ENCODE measurements at places on chromosomes 7 and 10.

GRCh38 chr7:12493863-12494686 is 76.4 kb upstream of the SCIN start:
- DNase-seq: no peak

DNA sequence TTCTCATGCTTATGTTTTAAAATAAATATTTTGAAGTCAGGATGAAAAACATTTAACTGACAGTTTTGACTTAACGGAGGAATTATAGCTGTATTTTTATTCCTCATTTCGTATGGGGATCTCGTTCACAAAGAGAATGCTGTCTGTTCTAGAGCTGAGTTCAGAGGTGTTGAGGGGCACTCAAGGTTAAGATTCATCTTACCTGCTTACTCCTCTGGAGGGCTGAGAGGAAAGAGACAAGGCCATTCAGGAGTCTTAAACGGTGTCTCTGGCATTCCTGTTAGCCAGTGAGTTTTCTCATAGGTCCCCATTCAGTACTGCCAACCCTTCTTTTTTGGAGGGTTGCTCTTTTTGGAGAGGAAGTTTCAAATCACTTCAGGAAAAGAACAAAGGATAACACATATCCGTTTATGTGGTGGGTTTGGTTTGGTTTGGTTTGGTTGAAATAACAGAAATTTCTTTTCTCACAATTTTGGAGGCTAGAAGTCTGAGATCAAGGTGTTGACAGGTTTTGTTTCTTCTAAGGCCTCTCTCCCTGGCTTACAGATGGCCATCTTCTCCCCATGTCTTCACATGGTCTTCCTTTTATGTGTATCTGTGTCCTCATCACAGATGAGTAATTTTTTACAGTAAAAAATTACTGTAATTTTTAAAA is 23.1 kb downstream of the CALHM2 start:
- DNase-seq: no peak

- DNase-seq: no peak
These were observed at the start of gene HIP1 for GRCh38 chr7:75738604-75738974. TSS of gene HIP1 (minus strand) at chr7:75738941. CDS start at chr7:75738920, 21 bp downstream.

GRCh38 chr10:68155615-68156210 is 46.4 kb downstream of the MYPN start:
- DNase-seq: no peak

- no peak for DNase-seq
These were observed 34.4 kb downstream of the ZNF783 start for GRCh38 chr7:149296368-149296767.

- DNase-seq: no peak
These were observed 117.9 kb upstream of the TMEM168 start for GRCh38 chr7:112908086-112908485.

DNA sequence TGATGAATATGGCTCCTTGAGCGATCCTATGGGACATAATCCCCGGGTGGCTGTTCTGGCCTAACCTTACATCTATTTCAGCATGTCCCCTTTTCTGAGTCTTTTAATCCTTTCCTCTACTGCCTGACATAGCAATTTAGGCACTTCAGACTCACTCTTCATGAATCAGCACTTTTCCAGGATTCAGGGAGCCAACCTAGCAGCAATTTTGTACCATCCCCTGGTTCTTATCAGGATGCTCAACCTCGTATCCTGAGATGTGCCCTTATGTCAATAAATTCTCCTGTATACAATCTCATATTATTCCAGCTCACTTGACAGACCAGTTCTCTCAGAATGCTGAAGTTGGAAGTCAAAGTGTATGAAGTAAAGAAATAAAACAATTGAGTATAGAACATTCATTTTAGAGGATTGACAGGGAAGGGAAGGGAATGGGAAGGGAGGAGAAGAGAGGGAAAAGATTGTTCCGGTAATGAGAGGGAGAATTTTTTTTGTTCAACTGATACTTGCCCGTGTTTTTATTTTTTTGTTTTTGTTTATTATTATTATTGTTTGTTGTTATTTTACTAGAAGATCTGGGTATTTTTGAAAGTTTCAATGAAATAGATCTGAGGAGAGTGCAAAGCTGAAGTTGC is 8.2 kb upstream of the ZC3HAV1 start:
- DNase-seq: no peak

GRCh38 chr7:48298779-48299178 is 127.5 kb downstream of the ABCA13 start:
- no peak for DNase-seq

DNA sequence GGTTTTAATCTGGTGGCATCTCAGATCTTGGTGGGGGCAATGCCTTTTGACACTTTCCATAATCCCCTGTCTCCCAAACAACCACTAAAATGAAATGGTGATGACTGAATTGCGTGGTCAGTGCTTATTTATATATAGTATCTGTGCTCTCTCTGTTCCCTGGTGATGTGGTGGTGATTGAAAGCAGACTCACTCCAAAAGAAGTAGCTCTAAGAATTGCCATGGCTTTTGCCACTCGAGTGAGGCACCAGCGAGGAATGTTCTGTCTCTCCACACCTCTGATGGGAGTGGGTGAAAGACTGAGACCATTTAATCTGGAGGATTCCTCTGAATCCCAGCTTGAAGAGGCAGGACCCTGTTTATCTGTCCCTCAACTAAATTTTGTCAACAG is 2.8 kb downstream of the DUSP5 start:
- DNase-seq: no peak

- DNase-seq: peak; percentile 2
These were observed 79.3 kb upstream of the ACBD5 start for GRCh38 chr10:27319752-27320431.

GRCh38 chr7:7883394-7883793 is 85.2 kb upstream of the GLCCI1 start:
- DNase-seq: no peak

- DNase-seq: no peak
These were observed 411.6 kb upstream of the DPP6 start for GRCh38 chr7:153640586-153640985.

GRCh38 chr10:99451499-99451788 is 21.0 kb upstream of the GOT1 start:
- DNase-seq: no peak

- DNase-seq: peak; percentile 71
These were observed 632.6 kb downstream of the KCNMA1 start for GRCh38 chr10:77004917-77005564.

GRCh38 chr7:55104712-55105433 is 86.1 kb downstream of the EGFR start:
- DNase-seq: no peak

GRCh38 chr7:121322460-121322859 is 6.3 kb upstream of the WNT16 start:
- no peak for DNase-seq

GRCh38 chr7:33420311-33420940 is 291.1 kb downstream of the BBS9 start:
- DNase-seq: no peak

DNA sequence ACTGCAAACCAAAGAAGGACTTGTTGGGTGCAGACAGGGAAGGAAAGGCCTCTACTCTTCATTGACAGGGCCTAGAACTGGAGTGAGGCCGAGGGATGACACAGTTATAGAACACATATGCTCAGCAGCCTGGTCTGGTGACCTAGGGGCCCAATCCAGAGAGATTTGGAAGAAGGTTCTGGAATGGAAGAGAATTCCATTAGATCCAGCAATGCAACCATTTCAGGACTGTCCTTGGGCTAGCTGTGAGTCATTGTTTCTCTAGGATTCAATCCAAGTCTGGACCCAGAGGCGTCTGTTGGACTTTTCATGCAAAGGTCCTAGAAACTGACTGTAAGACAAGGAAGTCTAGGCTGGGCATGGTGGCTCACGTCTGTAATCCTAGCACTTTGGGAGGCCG is 59.2 kb downstream of the WIPF3 start:
- no peak for DNase-seq

GRCh38 chr7:81527651-81528050 is 242.2 kb downstream of the HGF start:
- peak; percentile 63 for DNase-seq

GRCh38 chr10:80598084-80598798 is 60.5 kb downstream of the SH2D4B start:
- DNase-seq: no peak

GRCh38 chr7:113232885-113233284 is 114.5 kb upstream of the SMIM30 start:
- DNase-seq: no peak

GRCh38 chr10:917999-918398 is 13.5 kb downstream of the LARP4B start:
- no peak for DNase-seq

- DNase-seq: peak; percentile 79
These were observed 155.8 kb downstream of the SND1 start for GRCh38 chr7:127807829-127808228.

GRCh38 chr10:100781145-100781665 is 35.8 kb downstream of the PAX2 start:
- no peak for DNase-seq

DNA sequence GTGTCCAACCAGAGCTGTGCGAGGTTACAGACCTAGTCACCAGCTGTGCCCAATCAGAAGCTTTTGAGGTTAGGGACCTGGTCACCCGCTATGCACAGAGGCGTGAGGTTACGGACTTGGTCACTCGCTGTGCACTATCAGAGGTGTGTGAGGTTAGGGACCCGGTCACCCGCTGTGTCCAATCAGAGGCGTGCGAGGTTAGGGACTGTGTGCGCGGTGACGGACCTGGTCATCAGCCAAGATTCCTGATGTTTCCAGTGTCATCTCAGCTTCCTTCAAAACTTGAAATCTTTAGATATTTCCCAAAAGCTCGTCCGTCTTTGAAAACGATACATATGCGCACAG is 182.1 kb downstream of the DIP2C start:
- no peak for DNase-seq

DNA sequence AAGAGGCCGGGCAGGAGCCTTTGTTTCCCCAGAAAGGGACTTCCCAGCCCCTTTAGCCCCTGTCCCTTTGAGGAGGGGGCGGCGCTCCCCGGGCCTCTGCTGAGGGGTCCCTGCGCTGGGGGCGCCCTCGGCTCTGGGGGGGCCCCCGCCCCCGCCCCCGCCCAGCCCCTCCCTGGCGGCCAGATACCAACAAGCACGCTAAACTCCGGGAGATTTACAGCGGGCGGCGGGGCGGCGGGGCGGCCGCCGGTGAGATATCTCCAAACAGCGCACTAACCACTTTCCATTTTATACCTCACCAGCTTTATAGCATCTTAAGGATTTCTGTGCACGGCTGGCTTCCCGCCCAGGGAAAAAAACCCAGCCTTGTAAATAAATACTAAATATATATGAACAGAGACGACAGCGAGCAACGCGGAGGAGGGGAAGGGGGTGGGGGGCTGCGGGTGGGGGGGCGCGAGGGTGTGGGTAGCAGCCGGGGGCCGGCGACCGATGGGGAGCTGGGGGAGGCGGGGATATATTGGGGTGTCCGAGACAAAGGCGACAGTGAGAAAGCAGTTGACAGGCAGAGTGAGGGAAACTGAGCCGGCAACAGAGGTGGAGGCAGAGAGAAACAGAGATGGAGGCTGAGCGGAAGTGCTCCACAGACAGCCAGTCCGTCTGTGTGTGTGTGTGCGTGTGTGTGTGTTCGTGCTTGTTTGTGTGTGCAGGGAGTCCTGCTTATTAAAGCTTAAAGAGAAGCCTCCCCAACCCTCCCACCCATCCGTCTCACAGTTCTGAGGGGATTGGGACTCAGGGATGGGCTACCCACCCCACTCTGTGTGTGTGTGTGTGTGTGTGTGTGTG is 85.8 kb downstream of the HIF1AN start:
- no peak for DNase-seq

GRCh38 chr7:22442187-22442881 is 57.7 kb downstream of the STEAP1B start:
- no peak for DNase-seq

DNA sequence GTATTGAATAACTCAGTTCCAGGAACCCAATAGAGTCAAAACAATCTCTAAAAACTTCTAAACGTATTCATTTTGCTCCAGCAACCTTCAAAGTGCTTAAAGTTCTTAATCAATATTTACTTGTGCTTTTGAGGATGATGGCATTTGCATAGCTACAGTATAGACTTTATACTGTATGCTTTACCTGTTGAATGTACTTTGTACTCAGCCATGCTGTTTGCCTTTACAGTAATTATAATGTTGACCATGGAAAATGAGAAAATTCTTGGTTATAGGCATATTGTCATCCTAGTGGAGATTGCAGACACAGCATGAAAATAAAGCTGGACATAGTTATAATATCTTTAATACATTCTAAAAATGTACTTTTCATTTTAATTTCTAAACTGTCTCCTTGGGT is 762.7 kb upstream of the PHF14 start:
- DNase-seq: no peak

GRCh38 chr7:135197343-135197742 is 14.0 kb downstream of the WDR91 start:
- no peak for DNase-seq

GRCh38 chr7:150428671-150429451 is 21.6 kb upstream of the GIMAP8 start:
- no peak for DNase-seq

- DNase-seq: no peak
These were observed 20.0 kb downstream of the XPNPEP1 start for GRCh38 chr10:109902992-109903947.

GRCh38 chr10:115879372-115880089 is 393.5 kb downstream of the GFRA1 start:
- no peak for DNase-seq

DNA sequence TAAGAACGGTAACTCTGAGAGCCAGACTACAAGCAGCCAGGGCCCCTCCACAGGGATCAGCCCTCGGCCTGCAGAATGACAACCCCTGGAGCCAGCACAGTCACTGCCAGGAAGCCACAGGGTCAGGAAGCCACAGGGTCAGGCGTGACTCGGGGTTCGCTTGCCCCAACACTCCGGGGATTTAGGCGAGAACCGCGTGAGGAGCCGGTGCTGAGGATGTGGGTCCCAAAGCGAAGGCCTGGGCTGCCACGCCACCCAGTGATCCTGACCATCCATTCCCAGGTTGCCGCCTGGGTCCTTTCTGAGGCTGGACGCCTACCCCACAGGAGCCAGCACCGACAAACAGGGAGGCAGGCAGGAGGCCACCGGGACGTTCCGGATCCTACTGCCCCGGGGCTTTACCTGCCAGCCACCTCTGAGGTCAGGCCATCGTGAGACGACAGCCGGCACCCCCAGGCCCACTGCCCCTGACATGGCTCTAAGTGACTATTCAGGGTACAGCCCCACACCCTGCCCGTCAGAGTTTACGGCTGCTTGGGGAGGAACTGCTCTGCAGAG is 228.6 kb downstream of the ELFN1 start:
- DNase-seq: no peak

- no peak for DNase-seq
These were observed 3.3 kb downstream of the FBXO24 start for GRCh38 chr7:100589341-100589947.

- no peak for DNase-seq
These were observed 62.0 kb downstream of the CCNY start for GRCh38 chr10:35398355-35398754.

DNA sequence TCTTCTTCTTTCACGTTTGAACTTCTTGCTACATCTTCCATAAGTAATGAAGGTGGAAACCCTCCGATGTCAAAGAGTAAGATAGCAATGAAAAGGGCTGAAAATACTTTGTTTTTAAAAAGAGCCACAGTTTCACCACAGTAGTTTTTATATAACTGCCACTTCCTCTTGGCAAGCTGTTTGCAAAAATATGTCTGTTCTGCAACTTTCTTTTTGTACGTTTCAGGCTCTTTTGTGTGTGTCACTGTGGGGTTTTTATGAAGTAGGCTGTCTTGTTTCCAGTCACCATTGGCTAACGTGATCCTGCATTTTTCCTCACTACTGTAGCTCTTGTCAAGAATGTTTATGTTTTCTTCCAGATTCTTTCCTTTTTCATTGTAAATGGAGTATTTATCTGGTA is 55.6 kb downstream of the SLC16A9 start:
- no peak for DNase-seq
